ENCODE measurements at places on chromosomes 7 and 10.

GRCh38 chr7:148856891-148857290 lies 27.2 kb downstream of the EZH2 start:
- no peak for DNase-seq

GRCh38 chr10:132890301-132890700 lies 52.1 kb downstream of the CFAP46 start:
- no peak for DNase-seq

GRCh38 chr7:157395206-157395605 lies 58.4 kb downstream of the DNAJB6 start:
- DNase-seq = no peak

- DNase-seq = no peak
Measured at GRCh38 chr10:72045586-72045985, 42.8 kb downstream of the SPOCK2 start.

DNA sequence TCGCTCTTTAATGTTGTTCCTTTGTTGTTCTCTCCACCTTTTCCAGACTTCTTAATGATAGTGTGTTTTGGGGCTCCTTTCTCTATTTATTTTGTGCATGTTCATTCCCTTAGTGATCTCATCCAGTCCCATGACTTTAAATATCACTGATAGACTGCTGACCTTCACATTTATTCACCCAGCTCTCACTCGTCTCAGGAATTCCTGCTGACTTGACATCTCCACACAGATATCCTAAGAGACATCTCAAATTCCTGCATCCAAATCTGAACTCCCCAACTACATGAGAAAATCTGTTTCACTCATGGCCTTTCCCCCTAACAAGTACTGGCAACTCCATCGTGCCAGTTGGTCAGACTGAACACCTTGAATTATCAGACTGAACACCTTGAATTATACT lies 111.2 kb downstream of the CTTNBP2 start:
- DNase-seq = no peak

DNA sequence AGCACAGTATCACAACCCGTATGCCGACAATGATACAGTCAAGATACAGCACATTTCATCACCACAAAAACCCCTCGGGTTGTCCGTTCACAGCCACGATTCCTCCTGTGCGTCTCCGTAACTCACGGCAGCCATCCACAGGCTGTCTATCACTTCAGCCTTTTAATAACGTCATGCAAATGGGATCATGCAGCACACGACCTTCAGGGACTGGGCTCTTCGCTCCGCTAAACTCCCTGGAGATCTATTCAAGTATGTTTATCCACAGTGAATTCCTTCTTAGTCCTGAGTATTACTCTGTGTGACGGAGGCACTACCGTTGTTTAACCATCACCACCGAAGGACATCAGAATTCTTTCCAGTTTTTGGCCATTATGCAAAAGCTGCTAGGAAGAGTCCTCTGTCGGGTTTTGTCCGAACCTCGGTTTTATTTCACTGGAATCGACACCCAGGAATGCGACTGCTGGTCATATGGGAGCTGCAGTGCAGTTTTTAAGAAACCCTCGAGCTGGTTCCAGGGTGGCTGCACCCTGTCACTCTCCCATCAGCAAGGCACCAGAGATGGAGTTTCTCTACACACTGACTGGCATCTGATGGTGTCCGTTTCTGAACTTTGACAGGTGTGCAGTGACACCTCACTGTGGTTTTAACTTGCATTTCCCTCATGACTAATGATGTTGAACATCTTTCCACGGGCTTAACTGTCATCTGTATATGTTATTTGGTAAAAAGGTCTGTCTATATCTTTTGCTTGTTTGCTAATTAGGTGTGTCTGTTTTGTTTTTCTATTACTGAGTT lies 193.6 kb downstream of the MAD1L1 start:
- DNase-seq = no peak

DNA sequence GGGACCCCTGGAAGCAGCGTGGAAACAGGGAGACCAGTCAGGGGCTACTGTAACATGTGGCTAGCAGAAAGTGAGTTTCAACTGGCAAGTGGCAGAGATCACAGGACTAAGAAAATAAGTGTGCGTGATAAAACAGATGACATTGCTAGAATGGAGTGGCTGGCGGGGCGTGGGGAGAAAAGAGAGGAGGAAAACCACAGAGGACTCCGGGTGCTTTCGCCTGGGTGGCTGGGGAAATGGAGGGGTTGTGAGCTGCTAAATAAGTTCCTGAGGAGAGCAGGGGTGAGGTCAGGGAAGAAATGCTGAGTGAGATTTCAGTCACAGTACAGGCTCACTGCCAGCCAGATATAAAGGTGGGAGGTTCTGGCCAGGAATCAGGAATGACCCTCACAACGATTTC lies 166.9 kb downstream of the MYOF start:
- DNase-seq = no peak

DNA sequence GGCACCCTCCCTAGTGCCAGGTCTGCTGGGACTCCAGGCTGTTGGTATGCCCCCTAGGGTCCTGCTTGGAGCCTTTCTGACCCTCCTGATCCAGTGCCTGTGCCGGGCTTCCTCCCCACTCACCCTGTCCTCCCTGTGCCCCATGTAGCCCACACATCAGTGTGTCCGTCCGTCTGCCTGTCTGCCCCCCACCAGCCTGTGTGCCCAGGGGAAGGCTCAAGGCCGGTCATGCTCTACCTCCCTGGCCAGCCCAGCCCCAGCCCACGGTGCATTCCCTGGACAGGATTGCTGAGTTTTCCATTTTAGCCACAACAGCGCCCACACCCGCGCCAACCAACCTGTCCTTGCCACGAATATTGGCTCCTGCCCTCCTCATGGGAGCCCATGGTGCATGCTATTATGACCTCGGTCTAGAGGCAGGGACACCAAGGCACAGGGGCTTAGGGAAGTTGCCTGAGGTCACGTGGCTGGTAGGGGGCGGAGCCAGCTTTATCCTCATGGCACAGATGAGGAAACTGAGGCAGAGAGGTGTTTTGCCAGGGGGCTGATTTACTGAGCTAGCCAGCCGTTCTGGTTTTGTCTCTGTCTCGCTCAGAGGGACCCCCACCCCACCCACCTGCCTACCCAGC lies 136.0 kb downstream of the FAM53B start:
- no peak for DNase-seq

GRCh38 chr10:70462349-70462984 lies 16.1 kb upstream of the PALD1 start:
- peak; percentile 62 for DNase-seq

DNA sequence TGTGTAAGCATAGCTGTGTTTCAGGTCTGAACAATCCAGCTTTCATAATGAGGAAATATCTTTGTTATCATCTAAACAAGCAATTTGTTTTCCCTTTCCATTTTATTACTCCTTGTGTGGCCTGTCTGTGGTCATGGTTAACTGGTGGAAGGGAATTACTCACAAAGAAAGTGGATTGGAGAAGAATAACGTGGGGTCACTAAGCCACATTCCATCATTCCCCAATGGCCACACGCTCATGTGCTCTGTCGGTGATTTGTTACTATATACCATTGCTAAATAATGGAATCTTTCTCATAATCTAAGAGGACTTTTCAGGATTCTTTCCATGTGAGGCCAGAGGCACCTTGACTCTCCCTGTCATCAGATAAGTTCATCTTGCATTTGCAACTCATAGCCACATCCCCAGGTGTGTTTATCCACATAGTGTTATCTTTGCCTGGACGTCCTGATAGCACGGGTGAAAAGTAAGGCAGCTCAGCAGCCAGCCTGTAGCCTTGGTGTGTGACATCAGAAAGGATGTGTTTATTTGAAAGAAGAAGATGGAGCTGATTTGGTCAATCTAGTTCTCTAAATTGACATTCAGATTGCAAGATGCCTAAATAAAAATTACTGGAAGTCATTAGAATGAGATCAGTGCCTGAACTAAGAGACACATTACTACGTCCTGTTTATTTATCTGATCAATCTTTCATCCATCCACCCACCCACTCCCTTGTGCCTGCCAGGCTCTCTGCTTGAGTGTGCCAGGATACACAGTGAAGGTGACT lies 128.9 kb downstream of the CELF2 start:
- DNase-seq = no peak

DNA sequence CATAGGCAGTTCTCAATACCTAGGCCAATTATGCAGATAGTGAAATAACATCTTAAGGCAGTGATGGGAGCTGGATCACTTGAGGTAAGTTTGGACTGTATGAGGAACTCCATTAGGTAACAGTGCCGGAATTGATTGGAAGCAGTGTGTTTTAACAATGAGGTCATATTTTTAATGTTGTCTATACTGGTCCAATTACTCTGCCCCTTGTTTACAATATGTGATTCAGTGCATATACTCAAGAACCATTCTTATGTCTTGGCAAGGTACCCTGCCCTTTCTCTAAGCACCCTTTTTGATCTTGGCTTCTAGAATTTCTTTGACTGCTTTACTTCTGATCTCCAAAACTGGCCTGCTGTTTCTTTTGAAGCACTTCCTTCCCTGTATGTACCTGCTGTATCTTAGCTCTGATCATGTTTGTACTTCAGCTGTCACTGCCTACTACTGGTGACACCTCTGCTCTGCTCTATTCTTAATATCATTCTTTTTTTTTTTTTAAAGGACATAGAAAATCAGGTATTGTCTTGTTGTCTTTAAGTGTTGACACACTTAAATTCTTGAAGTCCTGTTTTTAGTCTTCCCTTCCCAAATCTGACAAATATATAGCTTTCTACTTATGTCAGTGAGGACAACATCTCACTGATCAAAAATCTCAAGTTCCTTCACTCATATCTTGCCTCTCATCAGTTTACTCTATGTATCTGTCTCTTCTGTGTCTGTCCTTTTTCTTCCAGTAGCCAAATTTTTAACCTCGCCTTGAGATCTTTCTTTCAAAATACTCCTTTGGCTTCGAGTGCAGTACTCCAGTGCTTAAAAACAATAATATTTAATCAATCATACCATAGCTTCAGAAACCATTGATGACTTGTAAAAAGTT lies 46.4 kb upstream of the RPA3 start:
- DNase-seq = no peak

GRCh38 chr7:42162560-42163325 lies 74.3 kb downstream of the GLI3 start:
- no peak for DNase-seq

- DNase-seq = no peak
Measured at GRCh38 chr7:2360796-2361195, 6.2 kb downstream of the EIF3B start.

DNA sequence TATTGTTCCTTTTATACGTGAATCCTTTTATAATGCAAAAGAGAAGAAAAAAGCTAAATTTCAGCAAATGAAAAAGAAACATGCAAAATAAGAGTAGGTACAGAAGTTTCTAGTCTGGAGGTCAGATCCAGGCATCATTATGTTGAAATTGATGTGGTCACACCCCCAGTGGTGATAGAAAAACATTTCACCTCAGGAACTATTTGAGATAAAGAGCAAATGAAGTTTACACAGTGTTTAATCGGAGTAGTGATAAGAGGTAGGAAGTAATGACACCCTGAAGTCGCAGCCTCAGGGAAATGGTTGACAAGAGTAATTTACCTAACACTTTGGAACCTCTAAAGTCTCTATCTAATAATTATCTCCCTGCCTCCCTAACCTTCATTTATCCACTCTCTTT lies 536.0 kb upstream of the STEAP1 start:
- DNase-seq = no peak

DNA sequence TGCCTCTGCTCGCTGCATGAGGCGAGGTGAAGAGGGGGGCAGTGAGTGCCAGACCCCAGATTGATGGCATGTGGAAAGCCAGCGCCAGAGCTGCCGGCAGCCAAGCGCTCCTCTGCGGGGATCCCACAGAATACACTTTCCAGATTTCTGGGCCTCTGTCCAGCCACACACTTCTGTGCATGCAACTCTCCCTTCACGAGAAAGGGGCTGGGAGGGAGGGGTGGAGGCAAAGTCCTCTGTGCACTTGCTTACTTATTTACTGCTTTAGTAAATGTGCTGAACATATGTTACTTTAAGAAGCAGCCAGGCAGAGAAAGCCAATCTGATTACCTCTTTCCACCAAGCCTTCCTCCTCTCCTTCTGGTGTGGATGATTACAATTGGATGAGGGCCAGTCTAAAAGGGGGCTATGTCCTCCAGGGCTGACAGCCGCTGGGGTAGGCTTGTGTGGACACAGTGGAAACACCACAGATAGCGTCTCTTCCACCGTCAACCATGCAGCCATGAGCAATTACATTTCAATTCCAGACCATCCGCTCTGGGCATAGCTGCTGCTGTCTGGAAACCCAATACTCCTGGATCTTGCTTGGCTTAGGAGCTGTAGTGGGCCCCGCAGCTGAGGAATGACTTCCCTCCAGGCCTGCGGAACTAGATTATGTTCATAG lies 322.8 kb upstream of the ANKRD30A start:
- DNase-seq = no peak

GRCh38 chr7:100022621-100023020 lies 7.2 kb downstream of the ZKSCAN1 start:
- DNase-seq = no peak

DNA sequence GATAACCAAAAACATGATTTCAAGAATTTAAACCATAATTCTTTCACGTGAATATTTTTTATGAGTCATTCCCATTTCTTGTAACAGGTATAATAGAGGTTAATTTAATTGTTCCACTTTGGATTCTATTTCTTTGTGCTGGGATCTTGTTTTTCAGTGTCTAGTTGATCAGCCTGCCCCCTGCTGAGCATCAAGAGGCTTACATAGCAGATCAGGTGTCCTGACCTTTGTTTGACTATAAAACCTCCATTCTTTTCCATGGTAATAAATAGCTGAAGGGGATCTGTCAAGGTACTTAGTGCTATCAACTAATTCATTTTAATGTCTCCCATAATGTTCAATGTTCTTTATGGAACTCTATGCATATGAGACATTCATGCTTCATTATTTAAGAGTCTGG lies 4.9 kb downstream of the COL17A1 start:
- peak; percentile 38 for DNase-seq

DNA sequence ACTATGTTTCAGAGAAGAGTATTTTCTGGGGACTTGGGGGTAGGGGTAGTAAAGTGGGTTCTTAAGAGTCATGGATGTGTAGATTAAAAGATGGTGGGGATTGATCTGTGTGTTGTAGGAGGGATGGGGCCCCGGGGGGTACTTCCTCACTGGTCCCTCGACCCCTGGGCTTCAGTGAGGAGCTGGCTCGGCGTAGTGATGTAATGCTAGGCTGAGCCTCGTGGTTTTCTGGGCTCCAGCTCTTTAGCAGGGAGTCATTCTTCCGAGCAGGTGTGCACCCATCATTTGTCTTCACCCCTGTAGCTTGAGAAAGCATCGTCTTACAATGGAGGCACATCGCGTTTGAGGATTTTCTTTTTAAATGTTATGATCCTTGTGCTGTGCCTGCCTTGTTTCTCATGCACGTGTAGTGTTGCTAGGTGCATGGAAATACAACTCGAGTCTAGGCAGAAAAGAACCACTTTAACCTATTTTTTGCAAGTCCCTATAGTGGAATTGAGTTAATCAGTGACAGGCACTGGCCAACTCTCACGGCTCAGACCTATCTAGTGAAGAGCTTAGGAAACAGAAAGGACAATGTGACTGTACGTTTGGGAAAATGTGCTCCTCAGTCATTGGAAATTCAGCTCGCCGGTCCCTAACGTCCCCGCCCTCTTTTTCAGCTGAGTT lies 106.1 kb upstream of the BTBD16 start:
- DNase-seq = no peak

GRCh38 chr10:34184939-34185386 lies 630.1 kb downstream of the PARD3 start:
- DNase-seq = no peak
